ENCODE measurements at places on chromosomes 7 and 10.

DNA sequence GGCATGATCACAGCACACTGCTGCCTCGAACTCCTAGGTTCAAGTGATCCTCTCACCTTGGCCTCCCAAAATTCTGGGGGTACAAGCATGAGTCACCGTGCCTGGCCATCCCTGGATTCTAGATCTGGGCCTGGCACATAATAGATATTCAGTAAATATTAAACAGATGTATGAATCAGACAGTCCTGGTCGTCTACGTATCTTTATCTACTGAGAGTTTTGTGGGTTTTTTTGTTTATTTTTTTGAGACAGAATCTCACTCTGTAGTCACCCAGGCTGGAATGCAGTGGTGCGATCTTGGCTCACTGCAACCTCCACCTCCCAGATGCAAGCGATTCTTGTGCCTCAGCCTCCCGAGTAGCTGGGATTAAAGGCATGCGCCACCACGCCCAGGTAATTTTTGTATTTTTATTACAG is 24.3 kb upstream of the ITGB1 start:
- DNase-seq: peak; percentile 80

GRCh38 chr10:836782-837181 is 94.7 kb downstream of the LARP4B start:
- no peak for DNase-seq

DNA sequence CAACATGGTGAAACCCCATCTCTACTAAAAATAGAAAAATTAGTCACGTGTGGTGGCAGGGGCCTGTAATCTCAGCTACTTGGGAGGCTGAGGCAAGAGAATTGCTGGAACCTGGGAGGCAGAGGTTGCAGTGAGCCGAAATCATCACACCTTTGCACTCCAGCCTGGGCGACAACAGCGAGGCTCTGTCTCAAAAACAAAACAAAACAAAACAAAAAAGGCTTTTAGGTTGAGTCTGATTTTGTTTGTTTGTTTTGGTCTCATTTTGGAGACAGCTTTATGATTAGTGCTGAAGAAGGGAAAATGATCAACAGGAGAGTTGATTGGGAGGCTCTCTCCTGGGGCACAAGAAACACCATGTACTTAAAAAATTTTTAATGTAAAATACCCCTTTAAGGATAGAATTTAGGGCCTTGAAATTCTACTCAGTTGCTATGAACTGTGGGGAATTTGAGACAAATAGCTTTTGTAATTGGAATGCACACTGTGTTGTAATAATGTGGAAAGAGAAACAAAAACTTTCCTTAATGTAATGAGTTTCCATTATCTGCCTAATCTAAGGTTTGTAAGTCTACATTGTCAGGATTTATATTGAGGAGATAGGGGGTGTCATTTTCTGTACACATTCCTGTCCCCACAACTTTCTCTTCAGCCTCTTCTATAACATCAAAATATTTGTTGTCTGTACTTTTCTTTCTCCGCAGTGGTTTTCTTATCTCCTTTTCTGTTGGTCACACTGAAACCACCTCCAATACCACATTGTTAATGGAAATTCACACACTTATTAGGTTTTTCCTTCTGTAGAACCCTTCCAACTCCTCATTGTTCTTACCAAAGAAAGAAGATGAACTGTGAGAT is 41.3 kb downstream of the ARID5B start:
- DNase-seq: peak; percentile 16

DNA sequence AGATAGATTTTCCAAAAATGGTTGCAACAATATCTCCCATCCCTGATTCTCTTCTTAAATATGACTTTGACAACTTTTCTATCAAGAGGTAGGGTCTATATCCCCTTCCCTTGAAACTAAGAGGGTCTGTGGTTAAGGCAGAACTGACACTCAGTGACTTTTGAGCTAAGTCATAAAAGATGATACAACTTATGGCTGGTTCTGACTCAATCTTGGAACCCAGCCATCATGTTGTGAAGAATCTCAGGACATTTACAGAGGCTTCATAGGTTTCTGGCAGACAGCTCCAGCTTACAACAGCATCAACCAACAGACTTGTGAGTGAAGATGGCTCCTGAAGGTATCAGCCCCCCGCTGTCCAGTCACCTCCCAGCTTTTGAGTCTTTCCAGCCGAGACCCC is 203.5 kb downstream of the RNLS start:
- peak; percentile 56 for DNase-seq

GRCh38 chr7:30674420-30674819 is 7.8 kb downstream of the CRHR2 start:
- no peak for DNase-seq

DNA sequence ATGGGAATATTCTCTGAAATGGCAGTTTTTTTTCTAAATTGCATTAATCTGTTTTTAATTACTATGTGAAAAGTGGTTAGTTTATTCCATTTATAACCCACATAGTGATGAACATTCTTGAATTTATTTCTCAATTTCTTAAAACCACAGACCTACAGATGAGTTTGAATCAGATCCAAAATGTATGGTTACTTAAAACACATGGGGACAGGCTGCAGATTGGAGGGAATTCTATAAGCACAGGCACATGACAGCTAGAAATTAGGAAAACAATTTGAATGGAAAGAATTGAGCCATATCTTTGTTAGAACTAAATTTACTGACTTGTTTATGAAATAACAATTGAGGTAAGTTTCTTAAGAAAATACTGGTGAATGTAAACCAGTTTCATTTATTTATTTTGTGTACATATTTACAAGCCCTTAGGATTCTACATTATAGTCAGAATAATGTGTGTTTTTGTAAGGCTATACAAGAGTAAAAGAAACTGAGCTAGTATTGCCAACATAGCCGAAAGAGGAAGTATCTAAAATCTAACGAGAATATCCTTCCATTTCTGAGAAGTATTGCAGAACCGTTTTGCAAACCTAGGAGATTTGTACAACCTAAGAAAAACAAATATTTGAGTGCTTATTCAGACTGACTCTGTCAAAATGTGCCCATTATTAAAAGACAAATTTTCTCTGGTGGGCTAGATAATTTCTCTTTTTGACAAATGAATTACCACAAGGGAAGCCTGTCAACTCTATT is 434.3 kb upstream of the SEMA3D start:
- DNase-seq: no peak

GRCh38 chr7:7489546-7489945 is 46.1 kb downstream of the COL28A1 start:
- no peak for DNase-seq

- no peak for DNase-seq
Observed at GRCh38 chr10:44047361-44047760, 337.5 kb downstream of the CXCL12 start.

DNA sequence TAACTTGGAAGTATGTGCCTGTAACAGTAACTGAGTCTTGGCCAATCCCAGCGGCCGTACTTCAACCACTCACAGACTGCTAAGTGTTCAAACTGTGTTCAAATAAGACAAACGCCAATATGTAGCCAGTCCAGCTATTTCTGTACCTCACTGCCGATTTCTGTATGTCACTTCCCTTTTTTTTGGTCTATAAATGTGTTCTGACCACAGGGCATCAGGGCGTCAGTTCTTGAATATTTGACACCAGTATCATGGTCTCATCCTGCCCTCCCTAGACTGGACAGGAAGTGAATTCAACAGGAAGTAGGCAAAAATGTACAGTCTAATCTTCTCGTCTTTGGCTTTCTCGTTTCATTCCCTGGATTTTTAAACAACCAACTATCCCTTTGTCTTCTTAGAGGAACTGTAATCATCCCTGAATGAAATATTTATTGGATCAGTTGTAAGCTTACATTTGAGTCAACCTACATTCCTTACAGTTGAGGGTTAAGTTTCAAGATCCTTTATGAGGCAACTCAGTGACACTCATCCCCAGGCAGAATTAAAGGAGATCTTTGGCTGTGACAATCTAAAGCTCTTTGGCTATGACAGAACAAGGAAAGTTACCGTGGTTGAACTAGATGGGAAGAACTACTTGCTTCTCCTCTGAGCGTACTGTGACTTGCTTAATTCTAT is 232.7 kb downstream of the NSUN6 start:
- DNase-seq: no peak

GRCh38 chr7:122155566-122155965 is 11.5 kb upstream of the AASS start:
- no peak for DNase-seq

- no peak for DNase-seq
Observed at GRCh38 chr10:97719602-97720001, 6.1 kb downstream of the MARVELD1 start.

GRCh38 chr7:129089521-129090212 is 34.8 kb upstream of the TNPO3 start:
- DNase-seq: no peak

Measured in AG09309 (cell line).